ENCODE measurements at places on chromosomes 16 and 17. TPM values are rescaled to one million over a fixed set of nuclear protein-coding genes. Genes with fewer than 3 reads are reported as not detected.

The SLC35G3 gene
- polyA plus RNA-seq: 2.7 TPM

DNA sequence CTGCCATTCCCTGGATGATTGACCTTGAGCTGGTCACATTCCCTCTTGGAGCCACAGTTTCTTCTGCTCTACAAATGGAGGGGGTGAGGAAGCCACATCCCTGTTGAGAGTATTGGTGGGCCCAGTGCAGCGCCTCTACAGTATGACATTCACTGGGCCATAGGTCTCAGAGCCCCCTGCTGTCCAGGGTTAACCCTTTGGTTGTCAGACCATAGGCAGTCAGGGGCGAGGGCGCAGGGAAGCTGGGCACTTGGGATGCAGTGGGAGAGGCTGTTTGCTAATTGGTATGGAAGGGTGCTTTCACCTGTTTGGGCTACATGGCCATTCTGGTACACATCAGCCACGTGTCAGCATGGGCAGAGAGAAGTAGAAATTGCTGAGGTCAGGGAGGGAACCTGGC lies 27.3 kb upstream of the WFDC1 start:
- no peak for DNase-seq
- H3K27ac ChIP-seq: no peak overlapping the region
- no peaks in the 10 kb centered on the region for H3K4me1 ChIP-seq

The RPRML gene
- not detected for polyA plus RNA-seq

The GAS7 gene
- 70.2 TPM for polyA plus RNA-seq

DNA sequence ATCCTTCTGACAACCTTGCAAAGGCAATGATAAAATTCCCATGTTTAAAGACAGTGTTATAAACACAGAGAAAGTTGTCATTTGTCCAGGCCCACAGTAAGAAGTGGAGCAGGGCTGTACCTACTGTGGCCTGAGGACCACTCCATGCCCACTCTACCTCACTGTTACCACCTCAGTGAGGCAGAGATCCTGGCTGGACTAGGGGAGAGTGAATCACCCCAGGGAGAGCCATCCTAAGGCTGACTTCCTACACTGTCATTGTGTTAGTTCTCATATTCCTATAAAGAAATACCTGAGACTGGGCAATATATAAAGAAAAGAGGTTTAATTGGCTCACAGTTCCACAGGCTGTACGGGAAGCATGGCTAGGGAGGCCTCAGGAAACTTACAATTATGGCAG lies 228.8 kb upstream of the HSBP1 start:
- no peaks in the 10 kb centered on the region for H3K4me1 ChIP-seq
- H3K27me3 ChIP-seq: no peaks in the 10 kb centered on the region
- no peak for DNase-seq
- H3K36me3 ChIP-seq: no peaks in the 10 kb centered on the region

- H3K27me3 ChIP-seq: no peaks in the 10 kb centered on the region
- peak; percentile 90 for DNase-seq
- peaks cover 41% of the 10 kb centered on the region for H3K4me1 ChIP-seq
- no peaks in the 10 kb centered on the region for H3K36me3 ChIP-seq
- peak overlapping the region; percentile 29 for H3K4me3 ChIP-seq
- H3K27ac ChIP-seq: peak overlapping the region; percentile 82
These were observed 24.2 kb downstream of the STAT5A start for GRCh38 chr17:42312285-42313130.
